ENCODE measurements at places on chromosomes 6 and 20.

- DNase-seq: no peak
Measured at GRCh38 chr6:32716396-32716795, 24.8 kb upstream of the HLA-DQA2 start.

GRCh38 chr6:24888715-24889370 is 46.9 kb downstream of the RIPOR2 start:
- no peak for DNase-seq

DNA sequence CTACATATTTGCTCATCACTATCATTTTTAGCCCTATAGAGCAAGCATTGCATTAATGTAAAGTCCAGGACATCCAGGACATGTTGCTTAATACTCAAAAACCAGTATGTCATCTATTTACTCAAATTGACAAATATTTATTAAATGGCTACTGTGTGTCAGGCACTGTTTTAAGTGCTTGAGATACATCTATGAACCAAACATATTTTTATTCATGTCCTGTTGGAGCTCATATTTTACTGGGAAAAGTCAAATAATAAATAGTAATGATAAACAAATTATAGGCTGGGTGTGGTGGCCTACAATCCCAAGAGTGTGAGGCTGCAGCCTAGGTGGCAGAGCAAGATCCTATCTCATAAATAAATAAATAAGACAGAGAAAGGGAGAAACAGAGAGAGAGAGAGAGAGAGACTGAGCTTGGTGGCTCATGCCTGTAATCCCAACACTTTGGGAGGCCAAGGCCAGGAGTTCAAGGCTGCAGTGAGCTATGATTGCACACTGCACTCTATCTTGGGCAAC is 227.9 kb downstream of the GJA1 start:
- DNase-seq: no peak

DNA sequence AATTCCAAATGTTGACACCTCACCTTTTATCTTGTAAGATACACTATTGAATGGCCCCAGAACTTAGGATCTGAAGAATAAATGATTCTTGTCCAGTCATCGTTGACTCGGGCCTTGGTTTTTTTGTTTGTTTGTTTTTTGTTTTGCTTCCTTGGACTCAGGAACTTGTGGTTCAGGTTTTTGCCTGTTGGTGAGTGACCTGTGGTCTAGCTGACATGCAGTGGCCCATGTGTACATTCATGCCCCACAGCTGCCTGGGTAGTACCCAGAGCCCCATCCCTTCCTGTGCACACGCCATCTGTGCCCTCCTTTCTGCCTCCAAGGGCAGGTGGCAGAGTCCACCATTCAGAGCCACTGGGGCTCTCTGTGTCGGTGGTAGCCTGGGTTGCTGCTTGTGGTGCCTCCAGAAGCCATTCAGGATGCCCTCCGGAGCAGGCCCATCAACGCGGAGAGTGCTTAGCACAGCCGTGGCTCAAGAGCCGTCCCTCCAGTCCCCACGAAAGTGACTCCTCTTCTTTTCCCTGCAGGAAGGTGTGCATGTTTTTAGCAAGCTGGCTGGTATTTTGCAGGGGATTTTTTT is 85.9 kb downstream of the SYNJ2 start:
- DNase-seq: no peak

- peak; percentile 82 for DNase-seq
Measured at GRCh38 chr6:48061265-48061990, 49.6 kb downstream of the PTCHD4 start.

GRCh38 chr20:63610581-63611435 is 16.1 kb downstream of the GMEB2 start:
- no peak for DNase-seq

GRCh38 chr6:96657344-96657743 is 94.4 kb downstream of the FHL5 start:
- no peak for DNase-seq

DNA sequence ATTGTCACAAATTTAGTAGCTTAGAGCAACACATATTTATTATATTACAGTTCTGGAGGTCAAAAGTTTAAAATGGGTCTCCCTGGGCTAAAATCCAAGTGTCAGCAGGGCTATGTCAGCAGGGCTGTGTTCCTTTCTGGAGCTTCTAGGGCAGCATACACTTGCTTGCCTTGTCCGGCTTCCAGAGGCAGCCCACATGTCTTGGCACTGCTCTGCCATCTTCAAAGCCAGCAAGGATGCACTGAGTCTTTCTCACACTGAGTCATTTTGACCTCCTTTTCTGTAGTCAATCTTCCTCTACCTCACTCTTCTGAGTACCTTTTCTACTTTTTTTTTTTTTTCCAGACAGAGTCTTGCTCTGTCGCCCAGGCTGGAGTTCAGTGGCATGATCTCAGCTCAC is 39.0 kb downstream of the ADGRF4 start:
- DNase-seq: no peak

- no peak for DNase-seq
Measured at GRCh38 chr20:23190557-23190956, 104.4 kb upstream of the CD93 start.

DNA sequence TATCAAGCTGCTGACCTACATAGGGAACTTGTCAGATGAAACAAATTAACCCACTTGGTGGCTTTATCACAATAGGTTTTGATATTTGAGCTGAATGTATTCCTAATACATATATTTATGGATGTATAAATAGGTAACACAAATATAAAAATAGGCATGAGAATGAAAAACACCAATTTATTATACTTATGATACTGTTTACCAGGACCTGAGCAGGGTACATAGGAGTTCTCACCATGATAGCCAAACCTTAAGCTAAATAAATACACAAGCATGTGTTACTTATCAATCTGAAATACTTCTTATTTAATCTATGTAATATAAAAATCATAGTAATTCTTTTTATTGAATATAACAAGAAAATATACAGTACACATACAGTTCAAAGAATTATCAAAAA is 25.0 kb downstream of the ASCC3 start:
- DNase-seq: no peak

DNA sequence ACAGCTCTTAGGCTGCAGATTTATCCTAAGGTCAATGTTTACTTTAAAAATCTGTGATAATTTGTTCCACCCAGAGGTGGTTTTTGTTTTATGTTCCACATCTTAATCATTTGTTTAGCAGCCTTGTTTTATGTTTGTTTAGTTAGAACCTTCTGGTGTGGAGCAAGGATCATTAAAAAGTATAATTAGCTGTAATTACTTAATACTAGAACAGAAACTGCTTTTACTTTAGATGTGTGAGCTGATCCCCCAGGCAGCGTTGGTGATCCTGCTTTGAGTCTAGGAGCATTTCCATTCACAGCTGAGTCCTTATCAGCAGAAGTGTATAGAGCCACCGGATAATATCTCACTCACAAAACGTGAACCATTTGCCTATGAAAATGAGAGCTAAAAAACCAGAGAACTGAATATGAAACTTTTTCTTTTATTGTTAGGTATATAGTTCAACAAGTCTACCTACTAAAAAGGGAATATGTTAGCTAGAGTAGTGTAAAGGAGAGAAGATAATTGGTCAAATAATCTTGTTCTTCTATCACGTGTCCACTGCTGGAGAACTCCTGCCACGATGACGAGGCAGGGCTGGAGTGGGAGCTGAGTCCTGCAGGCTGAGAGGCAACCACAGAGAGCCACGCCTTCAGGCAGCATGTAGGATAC is 78.5 kb downstream of the TRMT11 start:
- no peak for DNase-seq

DNA sequence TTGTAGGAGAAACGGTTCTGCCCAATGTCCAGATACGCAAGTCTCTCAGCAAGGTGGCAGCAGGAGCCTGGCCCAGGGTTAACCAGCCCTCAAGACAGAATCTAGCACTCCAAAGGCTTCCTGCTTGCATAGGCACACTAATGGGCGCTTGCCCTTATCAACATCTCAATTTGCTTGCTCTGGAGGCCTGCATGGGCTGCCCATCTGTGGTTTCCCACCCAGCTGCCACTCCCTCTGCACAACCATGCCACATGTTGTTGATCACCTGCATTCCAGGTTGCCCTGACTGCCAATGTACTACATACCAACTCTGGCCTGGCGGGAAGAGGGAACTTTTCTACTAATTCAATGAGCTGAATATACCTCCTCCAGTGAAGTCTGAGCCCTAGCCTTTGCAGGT is 74.6 kb downstream of the ATG5 start:
- no peak for DNase-seq

DNA sequence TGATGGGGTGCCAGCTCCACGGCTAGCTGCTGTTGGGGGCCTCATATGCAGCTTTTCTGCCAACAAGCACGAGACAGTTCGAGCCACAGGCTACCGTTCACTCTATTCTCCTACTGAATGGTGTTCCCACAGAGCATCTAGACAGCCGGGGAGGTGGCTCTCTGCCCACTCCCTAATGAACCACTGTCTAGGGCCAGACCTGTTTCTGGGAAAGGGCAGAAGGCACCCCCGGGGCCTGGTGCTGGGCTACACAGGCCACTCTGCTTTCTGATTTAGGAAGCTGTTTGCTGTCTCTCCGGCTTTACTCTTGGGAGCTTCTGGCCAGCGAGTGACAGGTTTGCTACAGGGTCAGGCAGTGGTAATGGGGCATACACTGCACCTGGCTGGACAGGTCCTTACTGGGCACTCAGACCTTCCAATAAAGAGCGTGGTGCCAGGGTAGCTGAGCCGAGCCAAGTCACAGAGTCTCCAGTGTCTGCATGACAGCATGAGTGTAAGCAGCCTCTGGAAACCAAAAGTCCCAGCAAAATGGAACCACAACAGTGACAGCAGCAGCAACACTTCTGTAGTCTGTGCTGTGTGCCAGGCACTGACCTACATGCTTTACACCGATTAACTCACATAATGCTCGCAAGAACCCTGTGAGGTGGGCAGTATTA is 8.4 kb downstream of the CCDC167 start:
- no peak for DNase-seq

GRCh38 chr6:74658391-74658790 is 547.5 kb downstream of the COL12A1 start:
- DNase-seq: peak; percentile 12

GRCh38 chr6:86595641-86596040 is 341.7 kb upstream of the HTR1E start:
- no peak for DNase-seq

- DNase-seq: peak; percentile 97
Measured at GRCh38 chr6:77457720-77458349, 5.5 kb downstream of the HTR1B start.

- no peak for DNase-seq
Measured at GRCh38 chr6:156111913-156112312, 656.3 kb upstream of the NOX3 start.

Measured in adipocyte (in vitro differentiated cells).